Activated T-helper 2 cell treated with anti-CD3 and anti-CD28 coated beads, Interferon-gamma antibody, Interleukin-2, Interleukin-4, amounts not matched to agents 10 μg/mL and 5 μg/mL and 100 μg/mL, durations not matched to agents 14 hours and 24 hours and 36 hours (primary cell): ENCODE measurements at places on chromosomes 5 and 9.
A peak's percentile ranks its signal among the peaks of the same experiment; 100 is the strongest.

- no peak for DNase-seq
Measured at GRCh38 chr5:61969755-61970154, 336.3 kb upstream of the KIF2A start.

DNA sequence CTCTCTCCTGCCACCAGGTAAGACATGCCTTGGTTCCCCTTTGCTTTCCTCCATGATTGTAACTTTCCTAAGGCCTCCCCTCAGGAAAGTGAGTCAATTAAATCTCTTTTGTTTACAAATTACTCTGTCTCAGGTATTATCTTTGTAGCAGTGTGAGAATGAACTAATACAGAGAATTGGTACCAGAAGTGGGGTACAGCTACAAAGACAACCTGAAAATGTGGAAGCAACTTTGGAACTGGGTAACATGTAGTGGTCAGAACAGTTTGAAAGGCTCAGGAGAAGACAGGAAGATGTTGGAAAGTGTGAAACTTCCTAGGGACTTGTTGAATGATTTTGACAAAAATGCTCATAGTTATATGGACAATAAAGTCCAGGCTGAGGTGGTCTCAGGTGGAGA, 97.2 kb downstream of the FAM170A start:
- no peak for DNase-seq

DNA sequence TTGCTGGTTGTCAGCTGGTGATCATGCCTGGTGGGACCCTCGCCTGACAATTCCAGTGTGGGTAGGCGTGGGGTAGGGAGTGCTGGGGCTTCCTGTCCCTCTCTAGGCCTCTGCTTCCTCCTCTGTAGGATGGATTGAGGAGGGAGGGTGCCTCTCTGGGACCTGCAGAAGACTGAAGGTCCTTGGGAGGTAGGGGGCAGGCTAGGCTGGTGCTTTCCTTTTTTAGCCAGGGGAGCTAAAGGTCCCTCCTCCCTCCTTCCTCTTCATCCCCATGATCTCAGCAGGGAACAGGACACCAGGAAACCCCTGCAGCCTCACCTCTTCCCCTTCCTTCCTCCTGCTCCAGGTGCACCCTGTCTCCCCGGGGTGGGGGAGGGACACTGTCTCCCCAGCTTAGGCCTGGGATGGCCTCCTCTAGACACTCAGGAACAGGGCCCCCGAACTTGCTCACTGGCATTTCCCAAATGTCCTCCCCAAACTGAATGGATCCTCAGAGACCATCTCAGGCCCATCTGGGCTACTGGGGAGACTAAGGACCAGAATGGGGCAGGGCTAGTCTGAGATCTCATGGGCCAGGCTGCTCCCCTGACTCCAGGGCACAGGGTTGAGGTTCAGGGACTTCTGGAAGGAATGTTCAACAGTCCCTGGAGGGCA, 8.4 kb downstream of the SH2D3C start:
- DNase-seq: no peak

GRCh38 chr5:14040542-14040941, 96.1 kb upstream of the DNAH5 start:
- DNase-seq: no peak

- no peak for DNase-seq
Measured at GRCh38 chr5:109701252-109701651, 11.5 kb downstream of the MAN2A1 start.

- no peak for DNase-seq
Measured at GRCh38 chr9:38011991-38012390, 57.0 kb downstream of the SHB start.

GRCh38 chr5:10655161-10655971, 91.5 kb downstream of the ANKRD33B start:
- DNase-seq: no peak

DNA sequence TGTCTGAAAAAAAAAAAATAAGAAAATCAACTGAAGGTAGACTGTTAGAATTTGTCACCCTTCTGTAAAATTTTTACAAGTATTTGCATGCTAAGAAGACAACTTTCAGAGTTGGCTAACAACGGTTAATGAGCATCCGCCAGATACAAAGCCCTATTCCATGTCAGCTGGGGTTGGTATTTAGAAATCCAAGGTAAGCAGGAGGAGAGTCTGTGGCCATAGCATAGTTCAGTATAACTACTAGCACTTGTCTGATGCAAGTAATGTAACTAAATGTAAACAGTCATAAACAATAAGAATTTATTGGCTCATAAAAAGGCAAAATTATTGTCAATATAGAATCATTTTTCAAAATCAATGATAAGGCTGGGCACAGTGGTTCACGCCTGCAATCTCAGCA, 45.7 kb upstream of the KDM4C start:
- DNase-seq: no peak

DNA sequence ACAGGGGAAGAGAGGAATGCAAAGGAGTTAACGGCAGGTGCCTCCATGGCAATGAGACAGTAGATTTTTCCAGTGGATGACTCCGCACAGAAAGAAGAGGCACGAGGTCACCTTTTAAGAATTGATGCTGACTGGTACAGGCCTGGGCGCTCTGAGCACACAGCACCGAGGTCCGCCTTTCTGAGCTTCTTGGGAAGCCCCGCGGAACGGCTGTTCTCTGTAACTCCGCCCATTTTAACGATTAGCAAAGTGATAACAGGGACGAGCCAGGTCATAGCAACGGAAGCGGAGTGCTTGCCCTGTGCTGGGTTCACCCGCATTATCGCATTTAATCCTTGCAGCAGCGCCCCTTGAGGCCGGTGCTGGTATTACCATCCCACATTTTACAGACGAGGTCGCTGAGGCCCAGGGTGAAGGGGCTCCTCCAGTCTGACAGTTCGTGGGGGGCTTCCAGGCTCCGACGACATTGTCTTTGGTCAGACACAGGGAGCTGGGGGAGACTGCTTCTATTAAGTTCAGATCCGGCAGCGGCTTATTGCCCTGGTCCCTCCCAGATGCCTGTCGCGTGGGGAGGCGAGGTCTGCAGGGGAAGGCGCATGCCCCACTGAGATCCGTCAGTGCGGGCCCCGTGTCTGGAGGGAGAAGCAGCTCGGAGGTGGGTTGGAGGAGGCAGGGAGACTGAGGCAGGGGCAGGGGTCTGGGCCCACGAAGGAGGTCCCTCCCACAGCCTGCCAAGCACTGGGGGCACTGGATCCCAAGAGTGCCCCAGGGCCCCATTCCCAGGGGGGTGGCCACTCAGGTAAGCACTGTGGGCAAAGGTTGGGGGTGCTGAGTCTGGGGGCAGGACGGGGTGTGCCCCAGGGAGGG, 22.3 kb upstream of the HMCN2 start:
- peak; percentile 73 for DNase-seq

- no peak for DNase-seq
Measured at GRCh38 chr5:94505327-94506068, 112.9 kb downstream of the KIAA0825 start.
